ENCODE measurements at places on chromosomes 1 and 21. TPM values are rescaled to one million over a fixed set of nuclear protein-coding genes. Genes with fewer than 3 reads are reported as not detected.

Gene LDLRAD1
- total RNA-seq = not detected

Gene FGR
- total RNA-seq = 0.61 TPM

Gene VWA1
- 3.4 TPM for total RNA-seq

Gene BLACAT1
- total RNA-seq = not detected

Gene C1orf87
- total RNA-seq = 0.32 TPM

Gene HSPB7
- total RNA-seq = 22.2 TPM

Gene MAN1C1
- total RNA-seq = 15.8 TPM

Gene AVPR1B
- not detected for total RNA-seq

Gene JAM2
- total RNA-seq = 14.7 TPM

Gene WDTC1
- total RNA-seq = 37.5 TPM

Gene CHI3L2
- total RNA-seq = not detected

Gene PGLYRP4
- not detected for total RNA-seq

Gene NBL1
- 70.7 TPM for total RNA-seq

Gene SERPINC1
- not detected for total RNA-seq

Gene SLC16A4
- total RNA-seq = 60.5 TPM

Gene SLC44A5
- total RNA-seq = 0.49 TPM

Gene CHML
- total RNA-seq = 16.8 TPM

Gene GPR37L1
- not detected for total RNA-seq

Gene OR2G6
- total RNA-seq = not detected

Gene ESPN
- total RNA-seq = not detected

Gene TMEM35B
- 27.8 TPM for total RNA-seq

Gene PDPN
- total RNA-seq = 8.0 TPM

Gene PCSK9
- 14.8 TPM for total RNA-seq

Gene CCDC17
- total RNA-seq = 0.61 TPM

Gene TCEA3
- 21.6 TPM for total RNA-seq

Gene EPS8L3
- not detected for total RNA-seq

Gene CELF3
- total RNA-seq = not detected

Gene OXCT2
- total RNA-seq = 1.8 TPM

Data from hair follicle dermal papilla cell (primary cell).